ENCODE measurements at places on chromosomes 5 and 9.

DNA sequence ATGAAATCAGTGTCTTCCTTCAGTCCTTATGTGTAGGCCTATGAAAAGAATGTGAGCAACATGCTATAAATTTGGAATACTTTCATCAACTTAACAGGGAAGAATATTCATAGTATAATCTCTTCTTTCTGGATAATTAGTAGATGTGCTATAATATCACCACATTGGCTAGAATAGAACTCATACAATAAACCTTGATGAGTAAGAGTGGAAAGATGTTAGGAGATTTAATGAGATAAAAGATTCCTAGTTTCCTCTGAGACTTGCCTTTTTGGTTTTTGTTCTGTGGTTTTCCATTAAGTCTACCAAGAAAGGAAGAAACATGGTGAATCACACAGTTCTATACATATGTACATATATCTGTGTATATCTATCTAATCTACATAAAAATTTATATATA, 301.8 kb upstream of the PRR16 start:
- no peak for DNase-seq

DNA sequence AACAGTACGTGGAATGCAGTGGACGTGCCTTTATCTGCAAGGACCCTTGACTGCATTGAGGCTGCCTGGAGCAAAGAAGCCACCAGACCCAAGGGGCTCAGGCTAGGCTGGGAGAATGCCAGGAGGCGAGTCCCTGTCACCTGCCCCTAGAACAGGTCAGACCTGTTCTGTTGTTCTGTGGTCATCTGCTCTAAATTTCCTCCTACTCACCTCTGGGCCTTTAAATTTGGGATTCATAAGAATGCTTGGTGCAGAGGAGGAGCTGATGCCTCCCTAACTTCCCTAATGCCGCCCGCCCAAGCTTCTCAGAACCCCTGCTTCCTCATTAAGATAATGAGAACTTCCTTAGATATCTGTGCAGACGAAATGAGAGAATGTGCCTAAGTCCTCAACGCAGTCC, 32.0 kb downstream of the DAPK1 start:
- DNase-seq, result no peak

- no peak for DNase-seq
Observed at GRCh38 chr5:141430332-141431113, at the start of gene PCDHGA12. Gene PCDHGA12, plus strand, starts transcription at chr5:141430507. Its CDS starts 253 bp downstream, at chr5:141430760.

DNA sequence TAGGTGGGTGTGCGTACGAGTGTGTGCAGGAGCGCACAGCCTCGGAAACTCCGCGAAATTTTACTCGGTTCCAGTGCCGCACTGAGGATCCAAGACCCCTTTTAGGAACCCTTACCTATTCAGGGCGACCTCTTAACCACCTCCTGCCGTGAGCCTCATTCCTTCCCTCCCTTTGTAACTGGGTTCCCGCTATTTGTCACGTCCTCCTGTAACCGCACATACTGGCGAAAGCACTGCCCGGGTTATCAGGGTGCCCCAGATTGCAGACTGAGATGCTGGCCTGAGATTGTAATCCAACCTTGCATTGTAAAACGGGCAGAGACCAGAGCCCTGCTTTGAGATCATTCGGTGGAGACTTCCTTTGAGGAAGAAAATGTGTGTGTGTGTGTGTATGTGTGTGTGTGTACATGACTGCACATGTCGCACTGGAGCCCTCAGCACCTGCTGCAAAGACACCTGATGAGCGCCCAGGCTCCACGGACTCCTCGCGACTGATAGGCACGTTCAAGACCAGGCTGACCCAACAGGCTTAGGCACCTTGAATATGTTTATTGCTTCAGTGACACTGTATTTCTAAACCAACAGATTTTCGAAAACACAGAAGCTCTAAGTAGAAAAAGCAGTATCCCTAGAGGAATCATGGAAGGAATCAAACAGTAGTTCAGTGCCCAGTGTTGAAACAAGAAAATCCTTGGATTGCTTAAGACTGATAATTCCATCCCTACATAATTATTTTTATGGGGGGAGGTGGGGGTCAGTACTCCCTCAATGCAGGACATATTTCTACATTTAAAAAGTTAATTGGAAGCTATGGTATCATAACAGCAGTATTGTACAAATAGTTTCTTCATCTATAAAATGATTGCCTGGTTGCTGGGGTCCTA, 86.5 kb upstream of the TNFAIP8 start:
- no peak for DNase-seq

GRCh38 chr5:16886366-16886736, 49.7 kb downstream of the MYO10 start:
- DNase-seq, result no peak

DNA sequence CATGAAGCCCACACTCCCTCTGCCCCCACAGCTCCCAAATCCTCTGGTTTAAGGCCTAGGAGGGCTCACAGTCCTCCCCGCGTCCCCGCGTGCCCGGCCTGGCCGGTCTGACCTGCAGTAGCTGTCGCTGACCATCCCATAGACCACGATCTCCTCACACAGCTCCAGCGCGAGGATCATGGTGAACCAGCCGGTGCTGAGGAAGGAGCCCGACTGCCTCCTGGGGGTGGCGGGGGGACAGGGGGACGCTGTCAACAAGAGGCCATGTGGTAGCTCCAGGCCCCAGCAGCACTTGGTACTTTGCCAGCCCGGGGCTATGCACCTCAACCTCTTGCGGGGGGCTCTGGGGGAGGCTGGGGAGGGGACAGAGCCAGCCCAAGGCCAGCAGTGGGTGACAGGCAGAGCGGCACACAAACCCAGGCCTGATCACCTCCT, 7.0 kb downstream of the ST6GALNAC4 start:
- DNase-seq, result no peak

- peak; percentile 5 for DNase-seq
Observed at GRCh38 chr5:103232393-103232999, 26.1 kb upstream of the MACIR start.

GRCh38 chr5:81068063-81068462, 107.9 kb downstream of the RASGRF2 start:
- no peak for DNase-seq

DNA sequence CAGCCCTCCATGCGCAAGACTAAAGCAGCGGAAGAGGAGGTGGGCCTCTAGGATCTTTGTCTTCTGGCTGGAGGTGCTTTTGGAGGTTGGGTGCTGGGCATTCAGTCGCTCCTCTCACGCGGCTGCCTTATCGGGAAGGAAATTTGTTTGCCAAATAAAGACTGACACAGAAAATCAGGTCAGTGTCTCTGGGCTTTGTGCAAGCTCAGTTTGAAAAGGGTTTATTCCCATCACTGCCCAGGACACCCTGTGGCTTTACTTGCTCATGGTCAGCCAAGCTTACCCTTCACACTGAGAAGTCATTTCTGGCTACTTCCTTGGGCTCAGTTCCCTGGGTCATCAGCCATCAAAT, 10.5 kb downstream of the SLC2A8 start:
- DNase-seq, result no peak

- no peak for DNase-seq
Observed at GRCh38 chr5:177132136-177133095, 1.2 kb upstream of the NSD1 start.

GRCh38 chr9:38359689-38360385, 32.7 kb upstream of the ALDH1B1 start:
- peak; percentile 15 for DNase-seq

- DNase-seq, result no peak
Observed at GRCh38 chr9:68644831-68645230, 60.2 kb upstream of the PIP5K1B start.

GRCh38 chr9:73231203-73231602, 79.5 kb downstream of the ANXA1 start:
- no peak for DNase-seq

DNA sequence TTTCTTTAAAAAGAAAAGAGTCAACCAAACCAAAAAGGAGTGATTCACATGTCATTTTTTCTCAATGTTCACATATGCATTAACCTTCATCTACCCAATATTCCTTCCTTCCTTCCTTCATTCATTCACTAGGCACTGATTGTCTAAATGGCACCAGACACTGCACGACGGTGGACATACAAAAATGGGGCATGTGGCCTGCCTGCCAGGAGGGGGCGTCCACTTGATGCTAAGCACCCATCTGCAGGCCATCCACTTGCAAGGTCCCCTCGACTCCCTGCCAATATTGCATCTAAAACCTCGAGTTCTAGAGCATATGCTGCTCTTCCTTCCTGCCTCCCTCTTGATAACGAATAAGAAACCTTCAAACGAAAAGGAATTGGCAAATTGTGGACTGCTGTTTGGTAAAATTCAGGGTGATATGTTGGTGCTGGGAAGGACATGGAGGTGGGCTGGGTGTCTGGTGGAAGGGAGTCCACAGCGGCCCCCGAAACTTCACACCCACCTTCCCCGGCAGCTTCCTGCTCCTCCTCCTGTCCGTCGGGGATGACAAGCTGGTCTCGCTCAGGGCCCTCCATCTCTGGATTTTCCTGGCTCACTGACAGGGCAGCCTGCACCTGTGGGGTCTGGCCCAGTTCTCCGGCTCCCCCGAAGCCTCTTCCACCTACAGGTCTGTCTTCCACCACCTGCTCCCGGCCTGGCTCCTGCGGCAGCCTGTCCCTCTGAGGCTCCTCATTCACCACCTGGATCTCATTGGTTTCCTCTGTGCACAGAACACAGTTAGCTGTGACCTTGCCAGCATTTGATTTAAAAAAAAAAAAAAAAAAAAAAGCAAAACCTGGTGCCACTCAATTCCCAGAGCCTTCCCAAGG, 64.3 kb downstream of the GOLM1 start:
- no peak for DNase-seq

- no peak for DNase-seq
Observed at GRCh38 chr9:130980526-130980925, 28.4 kb upstream of the LAMC3 start.

GRCh38 chr9:131379056-131379455, 14.8 kb upstream of the PRRC2B start:
- DNase-seq, result no peak

GRCh38 chr9:107375001-107375400, 91.9 kb downstream of the RAD23B start:
- DNase-seq, result no peak
